Muscle of back (tissue), 13 donors: ENCODE measurements at places on chromosomes 12 and 14. TPM values are rescaled to one million over a fixed set of nuclear protein-coding genes. Genes with fewer than 3 reads are reported as not detected.

The FAIM2 gene
- 9.7 TPM for polyA plus RNA-seq

The SPTB gene
- polyA plus RNA-seq = 133 TPM

The KIF5A gene
- 0.12 TPM for polyA plus RNA-seq

The ERBB3 gene
- polyA plus RNA-seq = 126 TPM

The STAC3 gene
- 457 TPM for polyA plus RNA-seq

The RPGRIP1 gene
- 0.34 TPM for polyA plus RNA-seq

The FAM222A gene
- 8.0 TPM for polyA plus RNA-seq

The LRP1 gene
- polyA plus RNA-seq = 226 TPM

The SIVA1 gene
- 65.2 TPM for polyA plus RNA-seq

DNA sequence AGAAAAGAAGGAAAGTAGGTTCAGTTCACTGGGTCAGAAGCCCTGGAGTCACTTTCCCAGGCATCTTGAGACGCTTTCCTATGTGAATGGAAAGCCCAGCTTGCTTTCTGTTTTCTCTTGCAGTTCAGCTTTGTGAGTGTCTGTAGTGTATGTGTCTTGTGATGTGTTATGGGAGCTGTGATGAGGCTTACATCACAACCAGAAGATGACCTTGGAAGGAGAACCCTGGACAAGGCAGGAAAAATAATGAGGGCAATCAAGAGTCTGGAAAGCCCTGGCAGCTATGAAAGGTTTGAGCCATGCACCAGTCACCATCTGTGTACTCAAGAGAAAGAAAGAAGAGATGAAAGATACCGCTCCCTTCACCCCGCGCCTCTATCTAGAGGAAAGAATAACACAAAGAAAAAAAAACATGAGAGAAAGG is 35.2 kb upstream of the PTGR2 start:
- no peak for DNase-seq

GRCh38 chr14:32217301-32217700 is 14.2 kb upstream of the RNU6-8 start:
- DNase-seq = no peak

- DNase-seq = no peak
Observed at GRCh38 chr12:81300454-81300853, 222.6 kb downstream of the ACSS3 start.

GRCh38 chr14:57378661-57379060 is 11.7 kb upstream of the NAA30 start:
- no peak for DNase-seq

DNA sequence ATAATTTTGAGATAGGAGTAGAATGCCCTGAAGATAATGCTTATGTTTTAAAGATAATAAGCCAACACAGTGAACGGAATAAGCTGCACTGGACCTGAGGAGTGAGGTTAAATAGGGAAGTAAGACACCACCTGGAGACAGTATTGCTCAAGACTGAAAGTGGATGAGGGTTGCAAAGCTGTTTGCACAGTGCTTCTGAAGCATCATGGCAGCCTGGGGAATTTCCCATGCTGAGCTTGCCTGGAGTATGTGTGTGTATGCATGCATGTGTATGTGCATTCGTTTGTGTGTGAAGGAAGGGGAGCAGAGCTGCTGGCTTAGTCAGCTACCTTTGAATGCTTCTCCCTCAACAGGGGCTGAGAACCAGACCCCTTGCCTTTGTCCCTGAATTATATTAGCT is 35.8 kb downstream of the BHLHE41 start:
- DNase-seq = no peak

- DNase-seq = no peak
Observed at GRCh38 chr12:127008755-127009403, 1258.1 kb upstream of the TMEM132C start.

DNA sequence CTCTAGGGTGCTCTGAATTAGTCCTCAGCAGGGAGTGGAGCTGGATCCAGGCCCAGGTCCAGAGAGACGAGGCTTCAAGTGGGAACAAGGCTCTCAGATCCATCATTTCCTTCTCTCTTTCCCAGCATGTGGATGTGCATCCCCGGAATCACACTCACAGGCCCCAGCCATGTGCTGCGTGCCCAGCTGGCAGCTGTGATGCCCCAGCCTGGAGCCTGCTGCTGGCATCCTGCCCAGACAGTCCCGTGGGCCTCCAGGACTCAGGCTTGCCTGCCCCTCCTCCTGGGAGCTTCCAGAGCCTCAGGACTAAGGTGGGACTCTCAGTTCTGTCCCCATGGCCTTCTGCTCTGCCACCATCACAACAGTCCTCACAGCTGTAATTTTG is 6.2 kb upstream of the KRT84 start:
- peak; percentile 52 for DNase-seq

DNA sequence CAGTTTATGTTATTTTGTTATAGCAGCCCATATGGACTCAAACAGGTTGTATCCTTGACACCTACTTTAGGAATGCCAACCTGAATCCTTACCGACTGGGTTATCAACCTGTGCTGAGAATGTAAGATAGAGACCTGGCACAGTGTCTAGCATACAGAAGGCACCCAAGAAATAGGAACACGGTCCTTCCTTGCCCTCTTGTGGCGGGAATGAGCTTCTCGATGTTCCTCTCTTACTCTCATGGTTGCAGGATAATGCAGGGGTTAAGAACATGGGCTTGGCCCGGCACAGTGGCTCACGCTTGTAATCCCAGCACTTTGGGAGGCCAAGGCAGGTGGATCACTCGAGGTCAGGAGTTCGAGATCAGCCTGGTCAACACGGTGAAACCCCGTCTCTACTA is 6.5 kb downstream of the C12orf43 start:
- no peak for DNase-seq

- DNase-seq = no peak
Observed at GRCh38 chr12:29980304-29980703, 196.6 kb upstream of the TMTC1 start.

- no peak for DNase-seq
Observed at GRCh38 chr14:56933446-56933845, 123.2 kb upstream of the OTX2 start.

- peak; percentile 11 for DNase-seq
Observed at GRCh38 chr12:7832059-7832696, 40.5 kb downstream of the SLC2A14 start.

DNA sequence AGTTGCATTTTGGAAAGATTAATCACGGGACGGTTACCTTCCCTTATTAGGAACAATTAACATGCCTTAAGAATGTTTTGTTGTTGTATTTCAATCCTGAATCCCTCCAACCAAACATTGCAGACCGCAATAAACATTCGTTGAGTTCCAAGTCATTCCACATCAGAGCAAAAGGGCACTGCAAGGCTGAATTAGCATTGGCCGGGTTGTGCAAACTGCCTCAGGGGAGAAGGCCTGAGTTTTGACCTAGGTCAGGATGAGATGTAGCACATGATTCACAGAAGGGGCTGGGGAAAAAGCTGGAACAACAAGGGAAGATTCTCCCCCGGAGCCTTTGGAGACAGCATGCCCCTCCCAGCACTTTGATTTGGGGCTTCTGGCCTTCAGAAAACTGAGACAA is 82.1 kb upstream of the BDKRB2 start:
- no peak for DNase-seq
